ENCODE measurements at places on chromosomes 7 and 10.
A peak's percentile ranks its signal among the peaks of the same experiment; 100 is the strongest.

- no peak for DNase-seq
Observed at GRCh38 chr10:16606923-16607322, 85.2 kb upstream of the C1QL3 start.

DNA sequence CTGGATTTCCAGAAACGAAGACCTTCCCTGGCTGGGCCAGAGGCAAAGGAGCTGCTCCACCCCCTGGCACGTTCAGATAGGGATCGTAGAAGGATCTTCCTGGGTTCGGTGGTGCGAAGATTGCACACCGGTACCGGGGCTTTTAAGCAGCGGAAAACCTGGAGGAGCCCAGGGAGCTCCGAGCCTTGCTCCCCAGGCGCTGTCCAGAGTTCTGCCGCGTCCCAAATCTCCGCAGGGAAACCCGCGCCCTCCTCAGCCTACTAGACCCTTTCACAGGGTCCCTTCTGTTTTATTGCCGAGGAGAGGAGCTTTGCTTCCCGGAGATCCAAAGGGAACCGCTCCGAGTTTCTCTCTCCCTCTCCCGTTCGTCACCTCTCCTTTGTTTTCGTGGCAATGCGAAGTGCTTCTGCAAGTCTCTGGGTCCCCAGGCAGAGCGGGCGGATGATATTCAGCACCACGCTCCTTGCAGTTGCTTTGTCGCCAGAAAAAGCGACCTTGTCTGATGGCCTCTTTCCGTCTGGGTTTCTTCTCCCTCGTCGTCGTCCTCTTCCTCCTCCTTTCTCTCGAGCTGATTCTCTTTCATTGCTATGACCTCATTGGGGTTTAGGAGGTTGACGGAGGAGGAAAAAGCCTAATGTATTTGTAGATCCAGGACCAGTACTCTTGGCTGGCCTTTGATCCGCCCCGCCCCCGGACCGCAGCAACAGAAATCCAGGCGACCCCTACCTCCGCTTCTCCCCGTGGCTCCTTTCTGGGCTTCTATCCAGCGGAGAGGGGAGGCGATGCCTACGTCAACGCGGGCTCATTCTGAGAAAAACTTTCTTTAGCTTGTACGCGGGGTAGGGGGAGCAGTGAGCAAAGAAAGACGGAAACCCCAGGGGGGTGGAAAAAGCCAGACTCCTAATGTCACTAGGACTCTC, at the start of gene TMEM196:
Gene TMEM196, minus strand, starts transcription at position 777 of the 920 bp plus-strand sequence. CDS start 921 bp downstream, outside the sequence.
- DNase-seq: peak; percentile 28

DNA sequence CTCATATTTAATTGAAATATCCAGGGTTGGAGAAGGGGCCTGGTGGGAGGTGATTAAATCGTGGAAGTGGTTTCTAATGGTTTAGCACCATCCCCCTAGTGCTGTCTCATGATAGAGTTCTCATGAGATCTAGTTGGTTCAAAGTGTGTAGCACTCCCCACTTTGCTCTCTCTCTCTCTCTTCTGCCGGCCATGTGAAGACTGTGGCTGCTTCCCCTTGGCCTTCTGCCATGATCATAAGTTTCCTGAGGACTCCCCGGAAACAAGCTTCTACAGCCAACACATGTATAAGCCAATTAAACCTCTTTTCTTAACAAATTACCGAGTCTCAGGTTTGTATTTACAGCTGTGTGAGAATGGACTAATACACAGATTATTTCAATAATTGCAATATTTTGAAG, 305.8 kb upstream of the KCND2 start:
- no peak for DNase-seq

DNA sequence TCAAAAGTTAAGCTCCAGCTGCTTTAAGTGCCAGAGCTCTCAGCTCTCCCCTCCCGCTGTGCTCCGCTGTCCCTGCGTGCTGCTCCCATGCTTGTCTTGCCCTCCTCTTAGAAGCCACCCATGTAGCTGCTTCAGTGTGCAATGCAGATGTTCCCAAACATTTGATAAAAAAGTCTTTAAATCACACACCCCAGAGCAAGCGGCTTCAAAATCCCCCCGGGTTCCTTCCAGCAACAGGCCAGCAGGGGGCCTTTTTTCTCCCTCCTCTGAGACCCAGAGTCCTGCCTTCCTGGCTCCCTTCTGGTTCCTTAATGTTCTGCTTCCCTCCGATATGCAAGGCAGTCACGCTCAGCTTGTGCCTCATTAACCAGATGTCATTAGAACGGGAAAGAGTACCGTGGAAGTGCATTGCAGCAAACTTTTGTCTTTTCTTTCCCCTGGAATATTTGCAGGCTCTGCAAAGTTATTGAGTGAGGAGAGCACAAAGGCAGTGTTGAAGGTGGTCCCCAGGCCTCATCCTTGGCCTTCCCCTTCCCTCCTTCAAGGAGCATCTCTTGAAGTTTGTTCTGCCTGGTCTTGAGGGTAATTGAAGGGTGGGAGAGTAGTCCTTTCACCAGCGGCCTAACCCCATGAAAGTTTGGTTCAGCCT, 25.5 kb downstream of the LDB3 start:
- peak; percentile 23 for DNase-seq

- DNase-seq: no peak
Observed at GRCh38 chr10:84933402-84933801, 605.0 kb downstream of the CCSER2 start.

Data from NCI-H460 (cell line).